ENCODE measurements at places on chromosomes 1 and 21. TPM values are rescaled to one million over a fixed set of nuclear protein-coding genes. Genes with fewer than 3 reads are reported as not detected.

Gene GJB4
- 45.3 TPM for total RNA-seq

Gene LRRC42
- total RNA-seq, result 36.3 TPM

DNA sequence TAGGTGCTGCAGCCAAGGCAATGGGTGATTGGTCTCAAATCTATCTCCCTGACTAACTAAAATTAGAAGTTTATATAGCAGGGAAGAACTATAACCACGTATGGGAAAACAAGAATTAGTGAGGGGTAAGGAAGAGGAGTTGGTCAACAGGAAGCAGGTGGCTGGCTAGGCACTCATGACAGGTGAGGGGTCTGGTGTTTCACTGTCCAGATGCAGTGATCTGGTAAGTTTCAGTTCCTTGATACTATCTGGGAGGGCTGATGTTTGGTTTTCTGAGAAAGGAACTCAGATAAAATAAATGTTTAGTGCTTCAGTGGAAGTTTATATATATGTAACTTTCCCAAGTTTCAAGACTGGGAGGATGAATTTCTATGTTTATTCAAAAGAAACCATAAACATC is 11.6 kb upstream of the POU2F1 start:
- no peak for DNase-seq

DNA sequence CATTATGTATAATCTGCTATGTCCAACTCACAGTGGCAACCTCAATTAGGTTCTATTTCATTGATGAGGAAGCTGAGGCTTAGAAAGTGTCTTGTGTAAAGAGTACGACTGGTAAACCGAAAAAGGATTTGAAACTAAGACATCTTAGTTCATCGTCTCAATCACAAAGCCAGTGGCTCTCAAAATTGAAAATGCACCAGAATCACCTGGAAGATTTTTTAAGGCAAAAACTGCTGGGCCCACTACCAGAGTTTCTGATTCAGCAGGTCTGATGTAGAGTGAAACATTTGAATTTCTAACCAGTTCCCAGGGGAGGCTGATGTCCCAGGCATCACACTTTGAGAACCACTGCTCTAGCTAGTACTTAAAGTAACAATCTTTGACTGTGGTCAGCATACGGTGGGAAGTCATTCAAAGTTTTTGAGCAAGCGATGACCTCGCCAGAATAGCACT is 5.2 kb upstream of the LRRC53 start:
- no peak for DNase-seq

DNA sequence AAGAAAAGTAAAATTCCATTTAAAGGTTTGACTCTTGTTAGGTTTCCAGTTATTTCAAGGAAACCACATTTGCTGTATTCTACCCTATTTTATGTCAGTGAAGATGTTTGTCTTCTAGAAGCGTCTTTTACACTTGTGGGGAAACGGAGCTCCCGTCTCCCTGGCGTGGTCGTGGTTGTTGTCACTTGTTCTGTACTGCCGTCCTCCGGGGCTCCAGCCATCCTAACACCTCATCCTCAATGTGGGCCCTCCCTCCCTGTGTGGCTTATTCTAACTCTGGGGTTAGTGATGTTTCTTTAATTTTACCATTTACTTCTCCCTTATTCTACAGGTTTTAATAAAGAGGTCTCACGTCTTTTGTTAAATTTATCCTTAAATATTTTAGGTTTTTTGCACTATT is 52.7 kb upstream of the DIP2A start:
- DNase-seq, result no peak

All from lower leg skin (tissue), 4 donors.